ENCODE measurements at places on chromosomes 3 and 15.

DNA sequence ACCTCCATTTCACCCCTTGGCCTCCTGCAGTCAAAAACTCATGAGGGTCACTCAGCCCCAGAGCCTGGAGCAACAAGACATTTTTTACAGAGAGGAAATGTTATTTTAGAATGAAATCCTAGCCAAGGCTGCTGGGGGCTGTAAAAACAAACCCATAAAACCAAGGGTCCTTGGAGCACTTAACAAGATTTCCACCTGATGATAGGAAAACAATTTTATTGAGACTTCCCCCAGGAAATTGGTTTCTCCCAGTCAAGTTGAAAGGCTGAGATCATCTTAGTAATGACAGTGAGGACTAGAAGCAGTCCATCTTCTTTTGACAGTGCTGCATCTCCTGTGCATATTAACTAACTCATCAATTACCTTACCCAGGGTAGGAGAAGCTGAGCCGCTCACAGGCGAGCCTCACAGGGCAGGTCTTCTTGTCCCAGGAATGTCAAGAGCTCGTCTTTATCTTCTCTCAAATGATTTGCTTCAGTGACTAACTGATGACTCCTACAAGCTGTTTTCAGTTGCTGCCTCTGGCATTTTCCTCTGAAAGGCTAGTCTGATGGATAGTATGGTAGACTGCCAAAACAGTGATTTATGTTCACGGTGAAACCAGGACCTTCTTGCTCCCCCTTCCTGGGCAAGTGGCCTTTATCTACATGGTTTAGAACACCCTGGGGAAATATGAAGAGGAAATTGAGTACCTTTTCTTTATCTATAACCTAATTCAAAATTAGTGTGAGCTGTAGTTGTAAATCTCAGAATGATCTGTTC, 34.6 kb upstream of the AEN start:
- peak; percentile 35 for DNase-seq

DNA sequence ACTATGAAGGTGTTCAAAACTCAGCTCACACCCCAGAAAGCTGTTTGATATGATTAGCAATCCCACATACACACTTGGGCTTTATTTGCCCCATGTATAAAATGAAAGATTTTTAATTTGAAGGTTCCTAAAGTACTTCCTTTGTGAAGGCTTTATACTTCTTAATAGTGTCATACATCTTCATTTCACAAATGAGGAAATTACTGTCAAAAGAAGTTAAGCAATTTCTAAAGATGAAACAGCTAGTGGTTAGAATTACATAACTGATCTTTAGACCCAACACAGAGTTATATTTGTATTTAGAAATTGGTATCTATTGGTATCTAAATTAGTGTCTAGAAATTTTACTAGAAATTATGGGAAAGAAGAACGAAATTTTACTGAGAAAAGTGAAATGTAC, 7.1 kb downstream of the CD200R1 start:
- no peak for DNase-seq

DNA sequence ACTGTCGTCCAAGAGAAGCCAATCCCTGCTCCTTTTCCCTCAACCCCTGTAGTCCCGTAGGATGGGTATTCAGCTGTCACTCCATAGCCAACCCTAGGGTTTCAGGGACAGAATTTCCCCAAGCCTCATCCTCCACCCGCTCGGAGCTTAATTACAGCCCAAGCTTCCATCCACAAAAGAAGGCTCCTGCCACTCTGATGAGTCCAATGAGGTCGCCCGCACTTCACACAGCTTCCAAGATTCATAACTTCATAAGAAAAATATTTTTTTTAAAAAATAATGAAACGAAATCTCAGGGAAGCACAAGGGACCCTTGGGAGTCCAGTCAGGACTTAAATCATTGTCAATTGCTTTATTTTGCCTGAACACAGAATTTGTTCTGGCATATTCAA, 75.6 kb downstream of the SLC12A8 start:
- DNase-seq: no peak

- peak; percentile 65 for DNase-seq
These were observed at the start of gene GRAMD1C for GRCh38 chr3:113838631-113839209. GRAMD1C (plus strand) TSS chr3:113838788; CDS start chr3:113838910, 122 bp downstream.

DNA sequence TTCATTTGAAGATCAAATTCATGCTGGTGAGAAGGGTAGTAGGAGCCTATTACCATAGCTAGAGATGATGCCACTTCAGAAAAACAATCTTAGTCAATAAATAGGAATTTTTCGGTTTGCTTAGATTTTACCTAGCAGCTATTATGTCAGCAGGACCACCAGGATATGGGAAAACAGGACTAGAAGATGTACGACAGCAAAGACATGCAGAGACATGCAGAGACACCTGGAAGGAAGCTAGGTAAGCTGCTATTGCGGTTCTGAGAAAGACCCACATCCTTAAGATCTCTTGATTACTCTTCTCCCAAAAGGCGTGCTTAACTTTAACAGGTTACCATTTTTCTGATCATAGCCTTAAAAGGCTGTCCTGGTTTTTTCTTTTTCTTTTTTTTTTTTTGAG, 64.8 kb upstream of the THSD4 start:
- no peak for DNase-seq

GRCh38 chr3:188742755-188743550, 428.8 kb upstream of the TPRG1 start:
- DNase-seq: no peak

DNA sequence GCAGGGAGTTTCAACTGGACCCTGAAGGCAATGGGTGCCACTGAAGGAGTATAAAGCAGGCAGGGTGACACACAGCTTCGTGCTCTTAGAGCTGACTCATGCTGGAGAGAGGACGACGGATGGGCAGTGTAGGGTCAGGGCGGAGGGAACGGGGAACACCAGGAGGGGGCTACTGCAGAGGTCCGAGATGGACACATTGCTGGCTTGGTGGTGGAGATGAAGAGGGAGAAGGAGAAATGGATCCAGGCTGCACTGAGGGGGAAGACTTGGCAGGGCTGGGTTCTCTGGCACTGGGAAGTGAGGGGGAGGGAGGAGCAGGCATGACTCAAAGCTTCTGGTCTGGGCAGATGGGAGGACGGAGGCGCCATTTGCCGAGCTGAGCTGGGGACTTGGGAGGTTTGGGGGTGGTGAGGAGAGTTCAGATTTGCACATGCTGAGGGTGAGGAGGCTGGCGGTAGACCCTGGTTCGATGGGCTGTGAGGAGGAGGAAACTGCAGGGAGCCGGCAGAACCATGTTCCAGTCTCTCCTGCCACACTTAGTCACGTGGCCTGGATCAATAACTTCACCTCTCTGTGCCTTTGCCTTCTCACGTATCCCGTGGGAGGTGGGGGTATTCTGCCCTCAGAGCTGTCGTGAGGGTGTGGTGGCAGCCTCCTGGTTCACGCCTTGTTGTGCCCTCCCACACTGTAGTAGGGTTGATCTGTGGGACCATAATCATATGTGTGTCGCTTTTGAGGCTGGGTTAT, 4.6 kb upstream of the KCTD6 start:
- no peak for DNase-seq

GRCh38 chr15:48962662-48963523, 826 bp downstream of the SHC4 start:
- no peak for DNase-seq

DNA sequence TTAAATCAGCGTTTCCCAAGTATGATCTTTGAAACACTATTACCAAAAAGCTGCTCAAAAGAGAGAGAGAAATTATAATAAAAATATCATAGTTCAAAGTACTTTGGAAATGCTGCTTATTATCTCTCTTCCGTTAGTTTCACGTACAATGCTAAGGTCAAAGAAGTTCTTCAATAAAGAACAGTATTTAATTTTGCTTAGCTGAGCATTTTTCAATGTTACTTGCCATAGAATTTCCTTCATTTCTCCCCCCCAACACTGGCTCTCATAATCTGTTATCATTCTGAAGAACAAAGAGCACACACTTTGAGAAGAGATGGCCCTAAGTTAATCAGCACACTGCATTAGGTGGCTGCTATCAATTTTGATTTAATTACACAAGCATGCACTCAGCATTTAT, 840.8 kb upstream of the CFAP20DC start:
- no peak for DNase-seq

- DNase-seq: peak; percentile 22
These were observed 34.2 kb upstream of the PRR23E start for GRCh38 chr3:127158614-127159229.

DNA sequence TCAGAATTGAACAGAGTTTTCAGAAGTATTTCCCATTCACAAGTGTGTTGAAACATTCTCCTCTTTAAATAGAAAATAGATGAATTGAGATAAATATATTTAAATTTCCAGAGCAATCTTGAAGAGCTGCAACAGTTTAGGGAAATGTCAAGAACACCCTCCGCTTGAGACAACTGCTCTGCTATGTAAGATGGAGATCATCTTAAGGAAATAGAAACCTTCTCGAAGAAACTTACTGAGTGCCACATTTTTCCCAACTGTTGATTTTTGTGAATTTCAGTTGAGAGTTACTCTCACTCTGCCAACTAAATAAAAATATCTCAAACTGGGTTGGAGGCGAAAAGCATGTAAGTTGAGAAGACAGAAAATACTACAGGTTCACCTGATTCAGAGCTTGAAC, 78.0 kb downstream of the SUCLG2 start:
- no peak for DNase-seq

- no peak for DNase-seq
These were observed 43.4 kb downstream of the ARMC8 start for GRCh38 chr3:138230525-138230924.

DNA sequence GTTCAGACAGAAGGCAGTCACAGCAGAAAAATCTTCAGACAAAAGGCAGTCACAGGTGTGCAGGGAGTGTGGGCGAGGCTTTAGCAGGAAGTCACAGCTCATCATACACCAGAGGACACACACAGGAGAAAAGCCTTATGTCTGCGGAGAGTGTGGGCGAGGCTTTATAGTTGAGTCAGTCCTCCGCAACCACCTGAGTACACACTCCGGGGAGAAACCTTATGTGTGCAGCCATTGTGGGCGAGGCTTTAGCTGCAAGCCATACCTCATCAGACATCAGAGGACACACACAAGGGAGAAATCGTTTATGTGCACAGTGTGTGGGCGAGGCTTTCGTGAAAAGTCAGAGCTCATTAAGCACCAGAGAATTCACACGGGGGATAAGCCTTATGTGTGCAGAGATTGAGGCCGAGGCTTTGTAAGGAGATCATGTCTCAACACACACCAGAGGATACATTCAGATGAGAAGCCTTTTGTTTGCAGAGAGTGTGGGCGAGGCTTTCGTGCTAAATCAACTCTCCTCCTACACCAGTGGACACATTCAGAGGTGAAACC, 27.6 kb downstream of the ZNF589 start:
- peak; percentile 18 for DNase-seq

DNA sequence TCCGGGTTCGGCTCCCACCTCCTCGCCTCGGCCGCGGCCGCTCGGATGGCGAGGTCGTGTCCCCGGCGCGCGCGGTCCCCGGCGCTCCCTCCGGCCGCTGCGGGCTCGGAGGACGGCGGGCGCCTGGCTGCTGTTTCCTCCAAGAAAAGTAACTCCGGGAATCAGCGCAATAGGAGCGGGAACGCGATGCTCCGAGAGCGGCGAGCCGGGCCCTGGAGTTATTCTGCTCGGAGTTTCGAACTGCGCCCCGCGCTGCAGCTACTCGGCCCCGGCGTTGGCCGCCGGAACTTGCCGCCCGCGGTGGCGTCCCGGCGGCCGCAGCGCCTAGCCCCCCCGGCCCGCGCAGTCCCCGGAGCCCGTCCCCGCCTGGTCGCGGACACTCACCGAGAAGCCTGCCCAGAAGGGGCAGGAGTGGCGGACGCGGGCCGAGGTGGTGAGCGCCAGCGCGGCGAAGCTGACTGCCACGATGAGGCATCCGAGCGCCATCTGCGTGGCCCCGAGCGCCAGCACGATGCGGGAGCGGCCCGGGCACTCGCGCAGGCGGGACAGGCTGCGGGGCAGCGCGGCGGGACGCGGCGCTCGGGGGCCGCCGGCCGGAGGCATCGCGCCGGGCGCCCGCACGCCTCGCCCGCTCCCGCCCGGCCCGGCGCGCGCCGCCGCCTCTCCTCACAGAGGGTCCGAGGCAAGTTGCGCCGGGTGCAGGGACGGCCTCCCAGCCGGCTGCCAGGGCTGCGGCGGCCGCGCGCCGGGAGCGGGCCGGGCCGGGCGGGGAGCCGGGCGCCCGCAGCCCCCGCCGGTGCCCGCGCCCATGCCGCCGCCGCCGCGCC, 251.9 kb downstream of the TJP1 start:
- no peak for DNase-seq

GRCh38 chr15:74752531-74752930, 3.9 kb downstream of the CYP1A2 start:
- DNase-seq: no peak

DNA sequence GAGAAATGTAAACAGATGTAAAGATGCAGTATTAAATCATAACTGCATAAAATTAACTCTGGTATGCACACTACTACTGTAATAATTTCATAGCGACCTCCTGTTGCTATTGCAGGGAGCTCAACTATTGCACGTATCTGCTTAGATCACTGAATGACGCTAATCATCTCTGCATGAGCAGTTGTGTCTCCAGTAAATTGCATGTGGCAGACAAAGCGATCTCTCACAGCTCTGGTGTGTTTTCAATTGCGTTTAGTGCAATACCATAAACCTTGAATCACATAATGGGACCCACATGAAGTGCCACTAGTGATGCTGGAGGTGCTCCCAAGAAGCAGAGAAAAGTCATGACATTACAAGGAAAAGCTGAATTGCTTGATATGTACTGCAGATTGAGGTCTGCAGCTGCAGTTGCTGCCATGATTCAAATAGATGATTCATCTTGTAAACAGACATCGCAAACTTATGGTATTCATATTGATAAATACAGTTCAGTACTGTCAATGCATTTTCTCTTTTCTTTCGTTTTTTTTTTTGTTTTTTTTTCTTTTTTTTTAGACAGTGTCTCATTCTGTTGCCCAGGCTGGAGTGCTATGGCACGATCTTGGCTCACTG, 30.2 kb upstream of the LCTL start:
- no peak for DNase-seq

DNA sequence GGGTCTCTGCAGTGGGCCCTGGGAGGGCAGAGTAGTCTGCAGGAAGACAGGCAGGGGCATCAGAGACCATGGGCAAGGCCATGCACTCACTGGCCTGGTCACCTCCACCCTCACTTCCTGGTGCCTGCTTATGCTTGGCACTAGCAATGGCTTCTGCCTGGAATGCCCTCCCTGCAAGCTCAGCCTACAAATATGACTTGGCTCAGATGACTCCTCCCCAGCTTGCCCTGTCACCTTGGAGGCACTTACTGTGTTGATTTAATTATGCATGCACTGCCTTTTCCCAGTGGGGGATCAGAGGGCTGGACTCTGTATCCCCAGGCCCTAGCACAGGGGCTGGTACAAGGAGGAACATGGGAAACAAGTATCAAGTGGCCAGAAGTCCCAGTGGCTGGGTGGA, 7.8 kb downstream of the C3orf18 start:
- DNase-seq: no peak
